Activated effector memory CD4-positive, alpha-beta T cell treated with anti-CD3 and anti-CD28 coated beads, Interleukin-2, amount 50 U/mL, for 16 hours (primary cell): ENCODE measurements at places on chromosomes 11 and 22.
A peak's percentile ranks its signal among the peaks of the same experiment; 100 is the strongest.

DNA sequence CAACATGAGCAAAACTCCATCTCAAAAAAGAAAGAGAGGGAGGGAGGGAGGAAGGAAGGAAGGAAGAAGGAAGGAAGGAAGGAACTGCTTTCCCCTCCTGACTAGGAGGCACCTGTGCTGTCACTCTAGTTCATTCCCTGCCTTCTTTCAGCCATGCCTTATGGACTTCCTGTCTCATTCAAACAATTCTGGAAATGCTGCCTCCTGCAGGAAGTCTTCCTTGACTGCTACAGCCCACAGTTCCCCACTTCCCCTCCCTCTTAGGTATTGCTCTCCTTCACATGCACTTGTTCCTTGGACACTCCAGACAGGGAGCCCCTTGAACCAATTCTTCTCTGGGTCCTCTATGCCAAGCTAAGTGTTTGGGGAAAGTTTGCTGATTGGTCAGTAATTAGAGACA, 31.6 kb upstream of the WNT11 start:
- no peak for DNase-seq

GRCh38 chr11:86951706-86952105, 3.5 kb downstream of the FZD4 start:
- no peak for DNase-seq

- DNase-seq, result no peak
Observed at GRCh38 chr11:109112261-109112660, 309.7 kb upstream of the C11orf87 start.

- peak; percentile 75 for DNase-seq
Observed at GRCh38 chr11:117096201-117096991, 1.8 kb downstream of the SIK3 start.

DNA sequence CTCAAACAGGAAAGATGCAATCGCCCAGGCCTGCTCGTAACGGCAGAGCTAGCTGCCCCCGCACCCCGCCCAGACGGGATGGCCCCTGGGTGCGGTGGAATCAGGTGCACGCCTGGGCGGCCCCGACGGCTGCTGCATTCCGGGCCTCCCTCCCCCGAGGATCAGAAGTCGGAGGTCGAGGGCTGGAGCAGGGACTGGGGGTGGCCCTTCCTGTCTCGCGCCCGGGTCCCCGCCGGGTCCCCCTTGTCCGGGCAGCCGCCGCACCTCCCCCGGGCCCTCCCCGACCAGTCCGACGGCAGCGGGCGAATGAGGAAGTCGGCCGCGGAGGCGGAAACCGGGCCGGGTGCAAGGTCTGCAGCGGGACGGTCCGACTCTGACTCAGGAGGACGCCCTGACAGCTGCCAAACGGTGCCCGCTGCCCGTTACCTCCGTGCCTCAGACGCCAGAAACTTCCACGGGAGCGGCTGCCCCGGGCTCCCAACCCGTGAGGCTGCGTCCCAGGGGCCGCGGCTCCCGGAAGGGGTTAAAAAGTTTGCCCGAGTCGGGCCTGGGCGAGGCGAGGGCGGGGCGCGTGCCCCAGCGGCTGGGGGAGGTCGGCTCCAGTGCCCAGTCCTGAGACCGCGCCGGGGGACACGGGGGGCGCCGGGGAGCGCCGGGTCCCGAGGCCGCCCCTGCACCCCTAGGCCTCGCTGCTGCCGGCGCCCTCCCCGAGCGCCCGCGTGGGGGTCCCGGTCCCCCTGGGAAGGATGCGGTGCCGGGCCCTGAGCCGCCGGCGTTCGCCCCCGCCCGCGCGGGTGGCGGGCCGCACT, 663 bp downstream of the MYH9 start:
- peak; percentile 85 for DNase-seq

DNA sequence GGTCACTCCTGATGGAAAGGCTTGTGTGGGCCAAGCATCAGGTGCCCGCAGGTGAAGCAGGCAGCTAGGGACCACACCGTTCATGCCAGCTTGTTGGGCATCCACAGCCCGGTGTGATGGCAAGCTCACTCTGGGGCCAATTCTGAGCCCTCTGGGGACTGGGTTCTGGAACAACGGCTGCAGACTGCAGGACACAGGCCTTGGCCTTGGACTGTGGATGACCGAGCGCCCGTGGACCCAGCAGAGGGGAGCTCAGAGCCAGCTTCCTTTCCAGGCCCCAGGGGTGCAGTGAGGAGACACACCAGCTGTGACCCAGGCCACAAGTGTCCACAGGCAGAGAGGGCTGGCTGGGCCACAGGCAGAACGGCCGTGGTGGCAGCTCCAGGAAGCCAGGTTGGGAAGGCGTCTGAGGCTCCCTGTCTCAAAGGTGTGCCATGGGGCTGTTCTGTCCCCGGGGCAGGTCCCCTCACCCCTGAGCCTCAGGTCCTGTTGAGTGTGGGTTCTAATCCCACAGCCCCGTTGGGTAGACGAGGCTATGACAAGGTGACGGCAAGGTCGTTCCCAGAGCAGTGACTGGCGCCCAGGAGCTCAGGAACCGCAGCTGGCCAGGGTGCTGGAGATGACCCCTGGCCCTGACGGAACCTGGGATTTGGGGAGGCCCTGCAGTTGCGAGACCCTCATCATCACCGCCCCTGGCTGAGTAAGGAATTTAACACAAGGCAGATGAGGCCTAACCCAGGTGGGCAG, 1079.4 kb downstream of the BRD1 start:
- DNase-seq, result peak; percentile 39

- no peak for DNase-seq
Observed at GRCh38 chr11:100876815-100877520, 189.9 kb downstream of the ARHGAP42 start.

- DNase-seq, result peak; percentile 94
Observed at GRCh38 chr11:2428322-2428795, 16.0 kb downstream of the TRPM5 start.

DNA sequence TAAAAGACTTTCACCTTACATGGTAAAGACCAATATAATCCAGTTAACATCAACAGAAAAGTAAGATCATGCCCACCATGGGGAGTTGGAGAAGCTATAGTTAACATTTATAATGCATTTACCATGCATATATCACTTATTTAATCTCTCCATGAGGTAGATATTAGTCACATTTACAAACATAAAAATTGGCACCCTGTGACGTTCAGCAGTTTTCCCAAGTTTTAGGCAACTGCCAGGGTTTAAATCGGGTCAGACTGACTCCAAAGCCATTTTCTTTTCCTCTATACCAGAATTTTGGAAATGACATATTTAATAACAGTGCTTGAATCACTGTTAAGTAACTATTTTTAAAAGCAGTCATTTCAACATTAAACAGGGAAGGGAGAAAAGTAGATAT, 266.3 kb downstream of the DDX10 start:
- no peak for DNase-seq
